ENCODE measurements at places on chromosomes 2 and 18.

DNA sequence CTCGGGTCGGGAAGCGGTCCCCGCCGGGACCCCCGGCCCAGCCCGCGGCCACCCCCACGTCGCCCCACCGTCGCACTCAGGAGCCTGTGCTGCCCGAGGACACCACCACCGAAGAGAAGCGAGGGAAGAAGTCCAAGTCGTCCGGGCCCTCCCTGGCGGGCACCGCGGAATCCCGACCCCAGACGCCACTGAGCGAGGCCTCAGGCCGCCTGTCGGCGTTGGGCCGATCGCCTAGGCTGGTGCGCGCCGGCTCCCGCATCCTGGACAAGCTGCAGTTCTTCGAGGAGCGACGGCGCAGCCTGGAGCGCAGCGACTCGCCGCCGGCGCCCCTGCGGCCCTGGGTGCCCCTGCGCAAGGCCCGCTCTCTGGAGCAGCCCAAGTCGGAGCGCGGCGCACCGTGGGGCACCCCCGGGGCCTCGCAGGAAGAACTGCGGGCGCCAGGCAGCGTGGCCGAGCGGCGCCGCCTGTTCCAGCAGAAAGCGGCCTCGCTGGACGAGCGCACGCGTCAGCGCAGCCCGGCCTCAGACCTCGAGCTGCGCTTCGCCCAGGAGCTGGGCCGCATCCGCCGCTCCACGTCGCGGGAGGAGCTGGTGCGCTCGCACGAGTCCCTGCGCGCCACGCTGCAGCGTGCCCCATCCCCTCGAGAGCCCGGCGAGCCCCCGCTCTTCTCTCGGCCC, 13.6 kb downstream of the SPEG start:
- no peak for DNase-seq

DNA sequence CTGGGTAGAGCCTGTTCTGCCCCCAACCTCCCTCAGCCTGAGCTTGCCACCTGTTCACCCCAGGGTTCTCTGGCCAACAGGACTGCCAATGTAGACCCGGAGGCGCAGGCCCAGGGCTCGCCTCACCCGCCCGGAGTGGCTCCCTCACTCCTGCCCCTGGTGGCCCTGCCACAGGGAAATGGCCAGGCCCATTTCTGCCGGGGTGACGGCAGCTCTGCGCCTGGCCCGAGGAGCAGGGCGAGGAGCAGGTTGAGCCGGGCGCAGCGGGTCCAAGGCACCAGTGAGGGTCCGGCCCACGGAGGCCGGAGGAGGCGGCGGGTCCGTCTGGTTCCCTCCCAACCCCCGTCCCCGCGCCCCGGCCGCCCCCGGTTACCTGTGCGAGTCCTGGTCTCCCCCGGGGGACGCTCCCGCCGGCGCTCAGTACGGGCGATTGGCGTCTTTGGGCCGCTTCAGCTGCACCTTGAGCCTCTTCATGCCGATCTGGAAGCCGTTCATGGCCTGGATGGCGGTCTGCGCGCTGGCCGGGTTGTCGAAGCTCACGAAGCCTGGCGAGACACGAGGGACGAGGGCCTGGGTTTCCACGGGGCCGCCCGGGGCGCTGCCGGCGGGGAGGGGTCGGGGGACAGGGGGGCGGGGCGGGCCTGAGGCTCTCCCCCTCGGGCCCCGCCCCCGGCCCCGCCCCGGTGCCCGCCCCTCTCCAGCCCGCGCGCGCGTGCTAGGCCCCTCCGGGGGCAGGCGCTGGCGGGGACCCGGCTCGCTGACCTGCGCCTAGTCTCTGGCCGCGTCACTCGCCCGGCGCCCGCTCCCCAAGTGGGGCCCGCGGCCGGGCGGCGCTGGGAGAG, 312.0 kb downstream of the CELF4 start:
- no peak for DNase-seq

DNA sequence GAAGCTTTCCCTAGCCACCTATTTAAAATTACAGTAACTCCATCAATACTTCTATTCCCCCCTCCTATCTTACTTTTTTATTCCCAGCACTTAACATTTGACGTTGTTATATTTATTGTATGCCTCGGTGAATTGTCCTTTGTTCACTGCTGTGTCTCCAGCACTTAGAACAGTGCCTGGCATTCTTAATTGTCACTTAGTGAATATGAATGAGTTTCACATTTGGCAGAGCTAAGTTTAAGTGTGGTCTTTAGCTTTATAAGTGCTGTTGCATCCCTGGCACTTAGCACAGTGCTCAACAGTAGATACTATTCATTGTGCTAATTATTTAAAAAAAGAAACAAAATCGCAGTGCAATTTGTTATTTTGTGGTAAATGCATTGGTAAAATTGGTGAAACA, 1.7 kb downstream of the RMP24 start:
- no peak for DNase-seq

DNA sequence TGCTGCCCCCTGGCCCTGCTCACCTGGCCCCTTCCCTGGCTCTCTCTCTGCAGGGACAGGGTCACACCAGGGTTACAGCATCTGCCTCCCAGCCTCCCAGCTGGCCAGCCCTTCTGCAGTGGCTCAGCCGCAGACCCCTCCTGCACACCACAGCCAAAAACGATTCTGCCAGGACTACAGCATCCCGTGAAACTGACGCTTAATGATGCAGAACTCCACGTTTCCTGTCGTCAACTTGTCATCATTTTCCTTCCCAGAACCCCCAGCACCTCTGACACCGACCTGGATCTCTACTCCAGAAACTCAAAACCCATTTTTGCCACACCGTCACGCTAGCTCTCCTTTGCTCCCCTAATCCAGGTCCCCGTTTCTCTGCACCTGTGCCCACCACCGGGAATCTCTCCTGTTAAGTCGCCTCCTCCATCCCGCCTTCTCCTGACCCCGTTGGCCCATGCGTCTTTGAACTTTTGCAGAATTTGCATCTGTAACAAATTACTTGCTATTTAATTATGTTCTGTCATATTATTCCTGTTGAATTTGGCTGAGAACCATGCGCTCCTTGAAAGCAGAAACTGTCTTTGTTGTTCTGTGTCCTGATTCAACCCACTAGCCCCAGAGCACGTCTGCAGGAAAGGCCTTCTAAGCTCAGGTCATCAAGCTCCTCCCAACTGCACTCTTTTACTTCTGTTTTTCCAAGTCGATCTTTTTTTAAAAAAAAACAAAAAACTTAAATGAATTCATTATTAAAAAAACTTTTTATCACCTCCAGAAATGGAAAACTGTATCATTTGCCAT, 173.2 kb upstream of the COPS8 start:
- DNase-seq, result no peak

- no peak for DNase-seq
These were observed 44.0 kb downstream of the ZCCHC2 start for GRCh38 chr18:62566818-62567217.

GRCh38 chr18:31105733-31106132, 3.5 kb upstream of the DSC2 start:
- no peak for DNase-seq

DNA sequence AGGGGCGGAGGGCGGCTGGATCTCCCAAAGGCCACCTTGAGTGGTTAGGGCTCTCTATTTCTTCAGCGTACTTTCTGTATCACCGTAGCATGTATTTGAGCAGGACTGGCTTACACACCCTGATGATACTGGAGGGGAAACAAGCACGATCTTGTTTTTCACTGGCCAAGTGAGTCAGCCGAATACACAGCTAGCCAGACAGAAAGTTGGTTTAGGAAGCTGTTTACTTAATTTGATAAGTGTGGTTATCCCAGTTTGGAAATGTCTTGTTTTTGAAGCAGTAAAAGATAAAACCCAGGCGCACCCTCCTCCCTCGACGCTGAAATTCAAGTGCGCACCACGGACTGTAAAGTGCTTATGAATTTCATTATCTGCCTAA, 582 bp downstream of the RIOK3 start:
- DNase-seq, result no peak

DNA sequence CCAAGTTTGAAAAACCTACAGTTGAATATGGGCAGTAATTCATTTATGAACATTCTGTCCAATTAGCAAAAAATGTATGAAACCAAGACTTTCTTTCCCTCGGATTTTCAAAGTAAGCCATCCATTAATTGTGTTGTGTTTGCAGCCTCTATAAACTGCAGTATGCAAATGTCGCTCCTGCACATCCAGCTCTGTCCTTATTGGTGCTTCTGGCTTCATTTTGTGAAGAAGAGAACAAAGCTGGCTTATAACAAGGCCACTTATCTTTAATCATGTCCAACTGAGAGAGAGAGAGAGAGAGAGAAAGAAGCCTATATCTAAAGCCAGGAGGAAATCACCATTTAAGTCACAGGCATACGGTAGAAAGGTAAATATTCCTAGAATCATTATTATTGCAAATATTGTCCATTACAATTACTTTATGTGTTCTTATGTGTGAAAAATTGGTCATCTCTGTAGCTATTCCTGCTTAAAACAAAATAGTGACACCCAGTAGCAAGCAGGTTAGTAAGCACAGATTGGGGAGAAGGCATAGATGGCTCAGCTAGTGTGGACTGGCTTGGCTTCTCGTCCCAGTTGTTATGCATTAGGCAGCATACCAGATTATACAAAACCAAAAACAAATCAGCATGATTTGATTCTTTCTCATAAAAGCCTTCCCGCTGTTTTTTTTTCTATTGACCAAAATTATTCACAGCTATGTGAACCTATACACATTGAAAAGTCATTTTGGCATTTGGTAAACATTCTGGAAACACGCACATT, 726.4 kb upstream of the SOX11 start:
- DNase-seq, result no peak

- DNase-seq, result no peak
These were observed 72.6 kb downstream of the TMEFF2 start for GRCh38 chr2:192122141-192122540.

GRCh38 chr2:108986916-108987510, 2.0 kb downstream of the EDAR start:
- DNase-seq, result no peak

DNA sequence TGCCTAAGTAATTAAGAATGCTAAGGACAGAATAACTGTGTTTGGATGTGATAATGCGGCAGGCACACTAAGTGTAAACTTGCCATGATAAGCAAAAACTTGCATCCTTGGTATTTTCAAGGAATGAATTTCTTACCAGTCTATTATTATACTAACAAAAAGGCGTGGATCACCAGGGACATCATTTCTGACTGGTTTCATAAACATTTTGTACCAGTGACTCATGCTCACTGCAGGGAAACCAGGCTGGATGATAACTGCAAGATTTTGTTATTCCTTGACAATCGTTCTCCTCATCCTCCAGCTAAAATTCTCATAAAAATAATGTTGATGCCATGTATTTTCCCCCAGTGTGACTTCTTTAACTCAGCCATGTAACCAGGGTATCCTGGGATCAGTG, 289.5 kb downstream of the CDCA7 start:
- DNase-seq, result no peak

DNA sequence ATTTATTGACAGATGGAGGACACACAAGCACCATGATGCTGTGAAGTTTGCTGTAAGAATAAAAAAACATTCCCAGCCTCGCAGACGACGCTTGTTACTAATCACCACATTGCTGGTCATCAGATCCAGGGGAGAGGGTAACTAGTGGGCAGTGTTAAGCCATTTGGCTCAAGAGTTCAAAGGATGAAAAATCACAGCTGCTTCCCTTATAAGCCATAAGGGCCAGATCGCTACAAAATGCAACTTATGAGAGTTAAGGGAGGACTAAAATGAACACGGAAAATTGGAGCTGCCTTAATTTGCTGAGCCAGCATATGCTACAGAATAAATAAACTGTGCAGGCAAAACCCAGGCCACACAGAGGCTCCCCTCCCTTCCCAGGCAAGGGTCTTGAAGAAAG, 522.6 kb downstream of the TDRD15 start:
- no peak for DNase-seq

DNA sequence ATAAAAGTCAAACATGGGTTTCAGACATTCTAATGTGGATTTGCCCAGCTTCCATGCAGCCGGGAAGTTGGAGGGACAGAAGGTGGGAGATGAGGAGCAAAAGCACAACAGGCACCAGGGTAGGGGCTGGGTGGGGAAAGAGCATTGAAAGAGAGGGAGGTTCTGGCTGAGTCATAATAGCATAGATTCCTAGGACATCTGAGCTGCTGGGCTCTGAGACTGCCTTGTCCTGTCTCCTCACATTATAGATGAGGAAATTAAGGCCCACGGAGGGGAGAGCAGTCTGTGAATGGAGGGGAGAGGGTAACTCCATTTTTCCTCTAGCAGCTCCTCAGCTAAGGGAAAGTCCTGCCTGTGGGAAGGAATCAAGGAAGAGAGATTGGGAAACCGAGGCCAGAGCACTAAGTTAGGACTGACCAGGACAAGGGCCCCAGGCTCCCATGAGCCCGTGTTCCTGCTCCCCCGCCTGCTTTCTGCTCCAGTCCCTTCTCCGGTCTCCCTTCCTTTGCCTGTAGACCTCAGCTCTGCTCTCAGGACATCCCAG, 26.2 kb downstream of the SH2D6 start:
- no peak for DNase-seq

- DNase-seq, result no peak
These were observed 134.1 kb upstream of the SIX3 start for GRCh38 chr2:44807201-44808025.

DNA sequence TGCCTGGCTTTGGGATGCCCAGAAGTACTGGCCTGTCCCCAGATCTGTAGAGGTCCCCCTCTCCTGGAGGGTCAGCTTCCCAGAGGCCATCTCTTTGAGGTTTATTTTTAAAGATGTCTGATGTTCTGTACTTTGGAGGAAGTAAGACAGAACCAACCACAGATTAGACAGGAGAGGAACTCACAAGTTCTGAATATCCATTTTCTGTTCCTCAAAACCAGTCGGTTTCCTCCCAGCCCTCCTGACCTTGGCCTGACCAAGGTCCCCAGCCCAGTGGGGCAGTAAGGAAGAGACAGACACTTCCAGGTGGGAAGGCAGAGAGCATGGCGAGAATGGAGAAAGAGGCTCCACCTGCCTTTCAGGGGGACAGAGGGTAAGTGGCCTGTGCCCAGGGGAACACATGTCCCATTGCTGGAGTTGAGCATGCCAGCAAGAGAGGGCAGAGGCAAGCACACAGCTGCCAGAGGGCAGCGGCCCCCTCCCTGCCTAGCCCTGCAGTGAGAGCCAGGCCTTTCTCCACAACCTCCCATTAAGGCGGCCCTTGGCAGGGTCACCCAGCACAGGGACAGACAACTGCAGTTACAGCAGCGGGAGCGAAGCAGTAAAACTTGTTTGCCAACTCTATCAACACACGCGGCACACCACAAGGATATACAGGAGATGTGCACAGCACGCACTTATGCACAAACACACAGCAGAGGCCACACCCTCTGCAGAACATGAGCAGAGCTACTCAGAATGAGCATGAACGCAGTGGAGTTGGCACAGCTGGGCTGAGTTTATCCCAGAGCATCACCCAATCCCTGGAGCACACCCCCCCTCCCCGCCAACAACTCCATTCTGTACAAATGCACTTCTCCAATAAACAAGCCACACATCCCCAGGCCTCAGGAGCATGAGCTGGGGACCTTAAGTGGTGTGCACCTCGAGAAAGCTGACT, 18.5 kb upstream of the SEMA4C start:
- no peak for DNase-seq

GRCh38 chr2:33108483-33109443, 162.0 kb downstream of the LTBP1 start:
- no peak for DNase-seq

GRCh38 chr2:137968477-137969417, 4.5 kb downstream of the HNMT start:
- no peak for DNase-seq

DNA sequence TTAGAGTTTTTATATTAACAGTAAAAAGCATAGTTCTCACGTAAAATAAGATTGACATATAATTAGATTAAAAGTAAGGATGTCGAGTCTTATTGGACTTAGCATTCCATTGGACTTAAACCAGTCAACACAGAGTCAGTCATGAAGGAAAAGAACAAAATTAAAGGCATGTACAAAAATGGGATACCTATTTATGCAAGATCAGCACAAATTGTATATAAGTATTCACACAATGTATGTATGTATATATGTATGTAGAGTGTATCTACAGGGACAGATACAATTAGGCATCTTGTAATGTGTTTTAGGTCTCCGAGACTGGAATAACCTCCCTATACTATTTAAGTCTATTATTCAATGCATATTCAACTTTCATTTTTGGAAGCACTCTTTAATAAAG, 419.1 kb downstream of the PARD3B start:
- DNase-seq, result no peak
